ENCODE measurements at places on chromosomes 4 and X.
A peak's percentile ranks its signal among the peaks of the same experiment; 100 is the strongest.

DNA sequence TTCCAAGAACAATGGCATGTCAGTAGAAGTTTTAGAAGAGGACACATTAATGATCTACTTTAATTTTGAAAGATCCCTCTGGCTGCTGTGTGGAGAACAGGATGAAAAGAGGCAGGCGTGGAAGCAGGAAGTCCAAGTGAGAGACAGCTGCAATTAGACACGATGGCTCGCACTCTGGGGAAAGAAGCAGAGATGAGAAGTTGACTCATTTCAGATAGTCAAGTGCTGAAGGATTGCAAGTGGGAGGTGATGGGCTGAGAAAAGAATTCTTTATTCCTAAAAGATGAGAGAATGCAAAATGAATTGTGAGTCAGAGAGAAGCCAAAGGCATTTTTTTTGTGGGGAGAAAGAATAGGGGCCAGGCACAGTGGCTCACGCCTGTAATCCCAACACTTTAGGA is 16.5 kb downstream of the RXFP1 start:
- no peaks in the 10 kb centered on the region for H3K4me1 ChIP-seq
- no peak for DNase-seq
- H3K27me3 ChIP-seq, result peaks cover 24% of the 10 kb centered on the region
- no peaks in the 10 kb centered on the region for H3K36me3 ChIP-seq
- no peak overlapping the region for H3K4me3 ChIP-seq

GRCh38 chr4:133186210-133186609 is 37.1 kb downstream of the PCDH10 start:
- no peak for DNase-seq
- no peaks in the 10 kb centered on the region for H3K27me3 ChIP-seq
- H3K4me3 ChIP-seq, result no peak overlapping the region
- H3K4me1 ChIP-seq, result no peaks in the 10 kb centered on the region

- no peaks in the 10 kb centered on the region for H3K4me1 ChIP-seq
- H3K4me3 ChIP-seq, result no peak overlapping the region
- no peak overlapping the region for H3K27ac ChIP-seq
- no peaks in the 10 kb centered on the region for H3K36me3 ChIP-seq
- DNase-seq, result no peak
- peaks cover 10% of the 10 kb centered on the region for H3K27me3 ChIP-seq
Measured at GRCh38 chr4:100780126-100780525, 262.3 kb upstream of the EMCN start.

GRCh38 chr4:1464581-1465171 is 58.4 kb upstream of the NKX1-1 start:
- DNase-seq, result no peak
- no peaks in the 10 kb centered on the region for H3K4me1 ChIP-seq
- H3K36me3 ChIP-seq, result peaks cover 5% of the 10 kb centered on the region
- H3K4me3 ChIP-seq, result no peak overlapping the region
- peaks cover 5% of the 10 kb centered on the region for H3K27me3 ChIP-seq

GRCh38 chr4:144894573-144894972 is 203.4 kb downstream of the ANAPC10 start:
- no peaks in the 10 kb centered on the region for H3K4me1 ChIP-seq
- no peak overlapping the region for H3K4me3 ChIP-seq
- H3K36me3 ChIP-seq, result peaks cover 2% of the 10 kb centered on the region
- H3K27me3 ChIP-seq, result no peaks in the 10 kb centered on the region
- no peak overlapping the region for H3K27ac ChIP-seq

DNA sequence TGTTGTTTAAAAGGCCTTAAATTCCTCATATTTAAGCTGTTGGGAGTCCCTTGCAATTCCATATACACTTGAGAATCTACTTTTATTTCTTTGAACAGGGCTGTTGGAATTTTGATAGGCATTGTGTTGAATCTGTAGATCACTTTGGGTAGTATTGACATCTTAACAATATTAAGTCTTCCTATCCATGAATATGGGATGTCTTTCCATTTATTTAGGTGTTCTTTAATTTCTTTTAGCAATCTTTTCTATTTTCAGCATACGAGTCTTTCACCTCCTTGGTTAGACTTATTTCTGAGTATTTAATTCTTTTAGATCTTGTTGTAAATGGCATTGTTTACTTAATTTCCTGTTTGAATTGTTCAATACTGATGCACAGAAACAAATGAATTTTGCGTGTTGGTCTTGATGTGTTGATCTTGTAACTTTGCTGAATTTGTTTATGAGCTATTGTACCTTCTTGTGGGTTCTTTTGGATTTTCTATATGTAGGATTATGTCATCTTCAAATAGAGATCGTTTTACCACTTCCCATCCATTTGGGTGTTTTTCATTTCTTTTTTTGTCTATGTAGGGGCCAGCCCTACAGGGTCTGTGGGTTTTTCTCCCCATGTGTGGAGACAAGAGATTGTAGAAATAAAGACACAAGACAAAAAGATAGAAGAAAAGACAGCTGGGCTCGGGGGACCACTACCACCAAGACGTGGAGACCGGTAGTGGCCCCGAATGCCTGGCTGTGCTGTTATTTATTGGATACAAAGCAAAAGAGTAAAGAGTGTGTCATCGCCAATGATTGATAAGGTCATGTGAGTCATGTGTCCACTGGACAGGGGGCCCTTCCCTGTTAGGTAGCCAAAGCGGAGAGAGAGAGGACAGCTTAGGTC is 18.2 kb upstream of the CTBP1 start:
- peaks cover 26% of the 10 kb centered on the region for H3K4me1 ChIP-seq
- no peak for DNase-seq
- H3K27me3 ChIP-seq, result no peaks in the 10 kb centered on the region
- H3K36me3 ChIP-seq, result no peaks in the 10 kb centered on the region
- peak overlapping the region; percentile 97 for H3K27ac ChIP-seq

DNA sequence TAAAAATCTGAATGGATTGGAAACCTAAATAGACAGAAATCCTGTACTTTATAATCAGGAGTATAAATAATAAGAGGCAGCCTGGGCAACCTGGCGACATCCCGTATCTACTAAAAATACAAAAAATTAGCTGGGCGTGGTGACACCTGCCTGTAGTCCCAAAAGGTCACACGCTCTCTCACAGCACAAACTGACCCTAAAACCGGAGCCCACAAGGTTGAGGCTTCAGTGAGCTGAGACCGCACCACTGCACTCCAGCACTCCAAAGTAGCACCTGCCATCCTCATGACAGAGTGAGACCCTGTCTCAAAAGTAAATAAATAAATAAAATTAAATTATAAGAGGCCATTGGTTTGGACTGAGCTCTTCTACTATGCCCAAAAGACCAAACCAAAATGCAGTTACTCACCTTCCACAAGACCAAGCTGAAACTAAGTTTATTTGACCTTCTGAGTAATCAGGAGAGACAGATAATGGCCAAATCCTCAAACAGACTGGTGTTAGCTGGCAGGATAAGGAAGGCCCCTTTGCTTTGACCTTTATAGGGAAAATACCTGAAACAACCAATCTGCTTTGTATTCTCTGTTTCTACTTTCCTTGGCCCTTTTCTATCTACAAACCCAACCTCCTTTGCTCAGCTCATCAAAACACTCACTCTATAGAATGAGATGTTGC is 3.2 kb upstream of the GRSF1 start:
- no peak for DNase-seq
- peaks cover 1% of the 10 kb centered on the region for H3K36me3 ChIP-seq
- H3K4me3 ChIP-seq, result no peak overlapping the region
- H3K27ac ChIP-seq, result peak overlapping the region; percentile 17
- H3K4me1 ChIP-seq, result peaks cover 25% of the 10 kb centered on the region

DNA sequence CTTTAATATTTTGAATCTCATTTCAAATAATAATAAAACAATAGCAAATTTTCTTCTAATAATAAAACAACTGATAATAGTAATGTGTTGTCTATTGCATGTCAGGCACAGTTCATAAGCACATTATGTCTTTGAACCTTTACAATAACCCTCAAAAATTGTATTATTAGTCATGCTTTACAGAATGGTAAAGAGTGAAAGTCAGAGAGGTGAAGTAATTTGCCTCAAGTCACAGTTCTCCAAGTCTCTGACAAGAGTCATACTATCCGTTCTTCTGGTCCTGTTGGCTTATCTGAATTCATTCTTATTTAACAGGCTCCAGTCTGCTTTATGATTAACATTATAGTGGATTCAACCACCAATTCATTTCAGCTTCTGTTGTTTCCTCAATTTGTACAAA is 313.0 kb downstream of the AFF2 start:
- H3K27me3 ChIP-seq, result no peaks in the 10 kb centered on the region
- no peak overlapping the region for H3K4me3 ChIP-seq
- DNase-seq, result no peak
- H3K27ac ChIP-seq, result no peak overlapping the region
- no peaks in the 10 kb centered on the region for H3K36me3 ChIP-seq
- H3K4me1 ChIP-seq, result peaks cover 1% of the 10 kb centered on the region

DNA sequence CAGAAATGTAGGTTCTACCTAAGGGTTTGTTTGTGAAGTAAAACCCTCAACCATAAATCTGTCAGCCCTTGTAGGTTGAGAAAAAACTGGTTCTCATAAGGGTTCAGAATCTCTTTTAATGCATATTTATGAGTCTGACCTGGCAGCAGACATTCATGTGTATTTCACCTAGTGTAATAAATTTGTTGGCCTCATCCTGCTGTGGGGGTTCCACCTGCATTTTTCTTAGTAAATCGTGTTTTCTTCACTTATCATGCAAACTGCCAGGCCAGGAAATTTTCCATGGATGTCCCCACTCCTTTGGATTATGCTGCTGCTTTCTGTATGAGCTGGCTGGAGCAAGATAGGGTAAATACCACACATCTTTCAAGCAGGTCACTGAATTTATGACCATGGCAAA is 42.4 kb downstream of the KLHL13 start:
- no peak overlapping the region for H3K27ac ChIP-seq
- H3K27me3 ChIP-seq, result no peaks in the 10 kb centered on the region
- no peaks in the 10 kb centered on the region for H3K4me1 ChIP-seq
- no peak overlapping the region for H3K4me3 ChIP-seq
- peaks cover 1% of the 10 kb centered on the region for H3K36me3 ChIP-seq
- DNase-seq, result no peak

GRCh38 chr4:70759627-70760026 is 37.9 kb downstream of the RUFY3 start:
- H3K27ac ChIP-seq, result peak overlapping the region; percentile 7
- H3K4me3 ChIP-seq, result peak overlapping the region; percentile 1
- peaks cover 17% of the 10 kb centered on the region for H3K36me3 ChIP-seq
- no peaks in the 10 kb centered on the region for H3K27me3 ChIP-seq
- H3K4me1 ChIP-seq, result peaks cover 27% of the 10 kb centered on the region

- no peak for DNase-seq
- H3K27ac ChIP-seq, result no peak overlapping the region
- peaks cover 8% of the 10 kb centered on the region for H3K4me1 ChIP-seq
Measured at GRCh38 chrX:71640002-71640401, 21.7 kb upstream of the CXCR3 start.

DNA sequence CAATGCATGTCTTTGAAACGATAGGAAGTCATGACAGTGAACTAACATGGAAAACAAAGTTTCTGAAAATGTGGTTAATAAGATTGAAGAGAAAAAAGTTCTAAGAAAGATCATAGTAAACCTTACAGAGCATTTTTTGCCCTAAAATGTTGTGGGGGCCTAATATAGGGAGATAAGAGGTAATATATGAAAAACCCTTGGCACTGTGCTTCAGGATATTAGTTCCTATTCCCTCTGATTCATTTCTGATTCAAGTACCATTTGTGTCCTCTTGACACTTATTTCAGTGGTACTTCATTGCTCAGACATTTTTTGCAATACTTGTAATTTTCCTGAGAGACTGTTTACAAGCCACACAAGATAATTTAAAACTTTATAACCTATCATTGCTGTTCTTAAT is 35.1 kb downstream of the PAQR3 start:
- no peaks in the 10 kb centered on the region for H3K36me3 ChIP-seq
- H3K4me3 ChIP-seq, result no peak overlapping the region
- H3K27me3 ChIP-seq, result no peaks in the 10 kb centered on the region
- no peak overlapping the region for H3K27ac ChIP-seq
- DNase-seq, result no peak
- H3K4me1 ChIP-seq, result no peaks in the 10 kb centered on the region

- no peaks in the 10 kb centered on the region for H3K36me3 ChIP-seq
- DNase-seq, result no peak
- H3K27me3 ChIP-seq, result no peaks in the 10 kb centered on the region
- no peaks in the 10 kb centered on the region for H3K4me1 ChIP-seq
Measured at GRCh38 chr4:85598936-85599335, 124.0 kb downstream of the ARHGAP24 start.

DNA sequence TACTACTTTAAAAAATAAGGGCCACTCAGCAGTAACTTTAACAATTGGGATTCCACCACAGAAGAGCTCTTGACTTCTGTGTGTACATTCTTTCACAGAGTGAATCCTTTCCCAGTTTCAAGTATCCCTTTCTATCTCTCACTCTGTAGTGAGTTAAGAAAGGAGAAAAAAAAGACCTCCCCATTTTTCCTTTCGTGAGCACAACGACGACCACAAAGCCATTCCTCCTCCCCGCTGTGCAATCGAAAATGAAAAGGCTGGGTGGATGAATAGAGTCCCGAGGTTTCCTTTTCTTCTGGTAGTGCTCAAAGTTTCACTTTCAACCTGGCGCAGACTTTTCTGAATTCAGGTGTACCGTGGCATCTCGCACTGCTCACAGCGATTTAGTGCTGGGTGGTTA is 58.0 kb downstream of the TAB3 start:
- peaks cover 16% of the 10 kb centered on the region for H3K36me3 ChIP-seq
- peaks cover 21% of the 10 kb centered on the region for H3K4me1 ChIP-seq
- peak overlapping the region; percentile 84 for H3K27ac ChIP-seq
- DNase-seq, result no peak

DNA sequence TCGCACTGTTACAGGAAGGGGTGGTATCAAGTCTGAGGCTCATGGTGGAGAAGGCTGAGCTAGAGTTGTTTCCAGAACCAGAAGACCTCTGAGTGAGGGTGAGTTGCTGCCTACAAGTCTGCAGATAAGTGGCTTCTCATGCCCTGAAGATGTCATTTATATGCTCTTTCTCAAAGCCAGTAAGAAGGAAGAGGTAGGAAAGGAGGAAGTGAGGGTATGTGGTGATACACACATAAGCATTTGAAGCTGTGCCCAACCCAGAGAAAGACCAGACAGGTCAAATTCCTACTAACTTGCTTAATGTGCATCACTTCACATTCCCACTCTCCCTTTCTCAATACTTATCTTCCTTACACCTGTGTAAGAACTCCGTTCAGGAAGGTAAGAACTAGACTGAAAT is at the start of gene PPBP:
TSS of gene PPBP (minus strand) at position 130 of the 400 bp plus-strand sequence. CDS start at position 43, 87 bp downstream.
- no peaks in the 10 kb centered on the region for H3K27me3 ChIP-seq
- H3K36me3 ChIP-seq, result no peaks in the 10 kb centered on the region
- H3K27ac ChIP-seq, result no peak within 1 kb of the TSS
- no peak for DNase-seq

DNA sequence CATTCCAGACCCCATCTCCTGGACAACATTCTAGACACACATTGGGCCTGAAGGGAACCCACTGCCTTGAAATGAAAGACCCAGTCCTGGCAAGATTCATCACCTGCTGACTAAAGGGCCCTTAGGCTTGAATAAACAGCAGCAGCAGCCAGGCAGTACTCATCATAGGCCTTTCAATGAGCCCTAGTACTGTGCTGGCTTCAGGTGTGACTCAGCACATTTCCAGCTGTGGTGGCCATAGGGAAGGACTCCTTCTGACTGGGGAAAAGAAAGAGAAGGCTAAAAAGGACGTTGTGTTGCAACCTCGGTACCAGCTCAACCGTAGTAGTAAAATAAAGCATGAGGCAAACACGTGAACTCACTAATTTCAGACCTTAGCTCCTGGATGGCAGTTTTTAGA is 344.0 kb downstream of the ACTRT1 start:
- no peaks in the 10 kb centered on the region for H3K27me3 ChIP-seq
- no peaks in the 10 kb centered on the region for H3K36me3 ChIP-seq
- no peaks in the 10 kb centered on the region for H3K4me1 ChIP-seq
- no peak overlapping the region for H3K27ac ChIP-seq

- no peaks in the 10 kb centered on the region for H3K4me1 ChIP-seq
- no peak overlapping the region for H3K4me3 ChIP-seq
- H3K27ac ChIP-seq, result no peak overlapping the region
- no peaks in the 10 kb centered on the region for H3K27me3 ChIP-seq
- H3K36me3 ChIP-seq, result no peaks in the 10 kb centered on the region
- DNase-seq, result no peak
Measured at GRCh38 chr4:183082053-183082452, 17.0 kb upstream of the WWC2 start.

Data from naive thymus-derived CD8-positive, alpha-beta T cell (primary cell).